ENCODE measurements at places on chromosomes 5 and 9.

GRCh38 chr5:137385064-137385463, 114.1 kb downstream of the SPOCK1 start:
- DNase-seq: no peak

DNA sequence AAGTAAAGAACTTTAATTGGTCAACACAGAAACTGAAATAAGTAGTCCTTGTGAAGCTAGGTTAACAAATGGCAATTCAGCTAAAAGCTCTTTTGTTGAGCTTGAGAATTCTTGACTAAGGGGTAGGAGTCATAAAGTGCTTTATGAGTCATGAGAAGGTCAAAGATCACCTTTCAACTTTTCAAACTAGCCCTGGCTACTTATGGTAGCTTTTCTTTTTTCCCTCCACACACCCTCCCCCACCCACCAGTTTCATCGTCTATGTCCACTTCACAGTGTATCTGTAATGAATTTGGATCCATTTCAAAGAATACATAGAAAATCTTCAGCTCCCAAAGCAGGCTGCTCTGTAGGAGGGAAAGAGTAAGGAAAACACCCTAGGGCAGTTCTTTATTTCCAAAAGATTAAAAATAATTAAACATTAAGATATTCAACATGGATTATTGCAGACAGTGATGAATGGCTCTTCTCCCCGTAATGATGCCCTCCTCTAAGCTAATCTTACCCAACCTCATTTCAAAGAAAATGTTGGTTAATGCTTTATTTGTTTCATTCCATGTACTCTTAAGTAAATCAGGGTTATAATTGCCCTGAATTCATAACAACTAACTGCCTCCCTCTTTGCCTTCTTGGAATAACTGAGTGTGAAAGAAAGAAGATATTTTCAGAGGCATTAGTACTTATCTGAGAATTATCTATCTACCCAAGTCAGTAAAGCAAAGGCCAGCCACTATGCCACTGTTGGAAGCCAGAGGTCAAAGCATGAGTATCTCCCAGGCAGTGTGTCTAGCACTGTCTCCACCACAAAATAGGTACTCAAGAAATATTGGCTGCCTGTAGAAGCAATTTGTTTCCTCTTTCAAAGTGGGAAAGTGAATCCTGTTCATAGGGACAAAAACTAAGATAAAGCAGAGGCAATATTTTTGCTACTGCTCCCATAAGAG, 290.6 kb downstream of the PIK3R1 start:
- DNase-seq: no peak

DNA sequence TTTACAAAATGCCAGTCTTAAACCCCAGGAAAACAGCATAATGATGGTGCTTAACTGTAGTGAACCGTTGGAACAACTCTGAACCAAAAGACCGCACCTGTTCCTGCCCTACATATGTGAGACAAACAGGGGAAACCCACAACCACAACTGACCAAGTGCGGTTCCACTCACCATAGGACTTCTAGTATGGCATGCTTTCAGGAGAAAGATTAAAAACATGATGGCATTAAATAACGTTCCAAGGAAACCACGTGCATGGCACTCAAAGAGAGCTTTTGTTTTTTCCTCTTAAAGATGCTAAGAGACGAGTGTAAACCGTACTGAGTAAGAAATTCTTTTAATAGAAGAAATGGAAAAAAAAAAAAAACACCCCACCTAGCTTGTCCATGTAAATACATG, 119.8 kb downstream of the SSBP2 start:
- DNase-seq: no peak

GRCh38 chr5:160787240-160787639, 64.8 kb downstream of the ATP10B start:
- peak; percentile 2 for DNase-seq

DNA sequence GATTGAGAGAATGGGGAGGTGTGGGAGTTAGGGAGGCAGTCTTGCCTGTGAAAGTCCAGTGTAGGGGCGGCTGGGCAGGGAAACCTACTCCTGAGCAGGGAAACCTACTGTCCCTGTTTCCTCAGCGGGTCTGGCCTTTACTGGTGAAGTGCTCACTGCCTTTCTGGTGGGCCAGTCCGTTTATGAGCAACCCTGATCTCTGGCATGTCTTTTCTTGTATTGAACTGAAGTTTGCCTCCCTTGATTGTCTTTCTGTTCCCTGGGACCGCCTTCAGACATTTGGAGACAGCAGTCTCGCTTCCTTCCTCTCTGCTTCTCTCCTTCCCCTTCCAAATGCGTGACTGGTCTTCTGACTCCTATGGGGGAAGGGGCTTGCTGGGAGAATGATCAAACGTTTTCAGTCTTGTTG, 2.9 kb downstream of the SNX18 start:
- DNase-seq: no peak

DNA sequence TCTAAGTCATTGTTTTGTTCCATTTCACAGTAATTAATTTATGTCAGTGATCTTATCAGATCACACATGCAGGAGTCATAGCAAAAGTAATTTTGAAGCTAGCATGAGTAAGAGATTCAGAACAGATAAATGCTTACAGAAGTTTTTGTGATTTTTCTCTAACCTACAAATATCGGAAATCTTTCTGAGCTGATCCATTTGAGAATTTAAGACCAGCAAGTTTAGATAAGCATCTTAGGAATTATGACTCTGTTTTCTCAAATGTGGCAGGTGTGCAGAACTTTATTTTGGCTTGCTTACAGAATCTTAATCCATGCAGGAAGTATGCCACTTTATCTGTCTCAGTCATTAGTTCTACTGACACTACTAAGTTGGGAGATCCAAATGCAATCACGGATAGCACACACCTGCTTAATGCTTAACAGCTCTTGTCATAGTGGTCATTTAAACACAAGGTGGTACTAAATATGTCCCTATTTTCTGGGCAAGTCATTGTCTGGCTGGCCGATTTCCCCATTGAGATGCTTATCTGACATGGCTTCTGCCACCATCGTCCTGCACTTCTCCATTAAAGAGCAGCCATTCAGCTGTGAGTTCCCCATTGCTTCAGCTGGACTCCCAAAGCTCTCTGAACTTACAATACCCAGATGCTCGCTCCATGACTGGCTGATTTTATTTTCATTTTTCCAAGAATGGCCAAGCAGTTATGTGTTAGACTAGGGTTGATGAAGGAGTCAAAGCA, 305.4 kb upstream of the NUDT12 start:
- no peak for DNase-seq

DNA sequence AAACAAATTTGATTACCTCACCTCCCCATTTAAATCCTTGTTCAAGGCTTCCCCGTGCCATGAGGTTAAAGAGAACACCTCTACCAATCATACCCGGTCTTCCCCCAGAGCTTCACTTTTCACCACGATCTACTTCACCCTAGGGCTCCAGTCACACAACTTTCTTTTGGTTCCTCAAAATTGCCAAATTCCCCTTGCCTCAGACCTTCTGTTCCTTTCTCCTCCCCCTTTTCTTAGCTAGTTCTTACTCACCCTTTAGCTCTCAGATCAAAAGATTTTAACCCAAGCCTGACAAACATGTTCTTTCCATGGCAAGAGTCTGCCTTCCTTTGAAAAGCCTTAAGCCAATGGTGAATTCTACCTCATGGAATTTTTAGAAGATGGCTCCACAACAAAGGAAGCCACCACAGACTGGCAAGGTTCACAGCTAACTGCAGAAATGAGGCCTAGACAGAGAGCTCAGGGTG, 56.7 kb downstream of the MAPKAP1 start:
- DNase-seq: no peak

GRCh38 chr5:31232273-31232888, 38.9 kb downstream of the CDH6 start:
- DNase-seq: no peak

DNA sequence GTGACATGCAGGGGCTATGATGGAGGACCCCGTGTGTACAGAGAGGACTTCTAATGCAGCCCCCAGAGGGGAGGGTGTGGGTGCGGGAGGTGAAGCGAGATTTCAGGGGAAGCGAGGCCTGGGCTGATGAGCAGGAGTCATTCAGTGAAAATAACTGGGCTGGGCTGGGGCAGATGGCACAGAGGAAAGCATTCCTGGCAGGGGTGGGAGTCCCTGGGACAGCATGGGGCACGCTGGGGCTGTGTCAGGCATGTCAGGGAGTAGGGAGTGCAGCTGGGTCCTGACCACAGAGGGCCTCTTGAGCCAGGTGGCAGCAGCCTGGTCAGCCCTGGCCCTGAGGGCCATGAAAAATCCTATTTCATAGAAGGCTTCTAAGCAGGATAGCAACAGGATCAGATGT, 36.6 kb downstream of the COL15A1 start:
- DNase-seq: no peak

DNA sequence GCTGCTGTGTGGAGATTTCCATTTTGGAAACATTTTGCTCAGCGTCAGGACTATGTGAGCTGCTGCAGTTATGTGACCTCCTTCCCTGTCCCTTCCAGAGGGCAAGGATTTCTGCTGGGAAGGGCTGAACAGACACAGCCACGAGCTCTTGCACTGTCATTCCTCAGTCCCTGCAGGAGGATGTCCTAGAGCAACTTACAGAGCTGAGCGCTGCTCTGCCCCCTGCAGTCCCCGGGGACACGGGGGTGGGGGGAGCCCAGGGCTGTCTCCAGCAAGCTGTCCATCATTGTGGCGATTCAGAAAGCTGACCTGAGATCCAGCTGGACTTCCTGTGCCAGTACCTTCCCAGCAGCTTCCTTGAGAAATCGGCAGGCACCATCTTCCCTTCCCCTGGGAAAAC, 28.0 kb upstream of the MAP1B start:
- DNase-seq: no peak

GRCh38 chr9:136220017-136220729, 15.2 kb upstream of the LHX3 start:
- no peak for DNase-seq

- no peak for DNase-seq
Measured at GRCh38 chr5:406041-406440, 36.9 kb upstream of the EXOC3 start.

DNA sequence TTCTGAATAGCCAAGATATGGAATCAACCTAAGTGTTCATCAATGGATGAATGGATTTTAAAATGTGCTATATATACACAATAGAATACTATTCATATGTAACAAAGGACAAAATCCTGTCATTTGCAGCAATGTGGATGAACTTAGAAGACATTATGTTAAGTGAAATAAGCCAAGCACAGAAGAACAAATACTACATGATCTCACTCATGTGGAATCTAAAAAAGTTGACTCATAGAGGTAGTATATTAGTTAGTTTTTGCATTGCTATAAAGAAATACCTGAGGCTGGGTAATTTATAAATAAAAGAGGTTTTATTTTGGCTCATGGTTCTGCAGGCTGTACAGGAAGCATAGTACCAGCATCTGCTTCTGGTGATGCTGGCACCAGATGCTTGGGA, 8.1 kb downstream of the CATSPER3 start:
- no peak for DNase-seq

DNA sequence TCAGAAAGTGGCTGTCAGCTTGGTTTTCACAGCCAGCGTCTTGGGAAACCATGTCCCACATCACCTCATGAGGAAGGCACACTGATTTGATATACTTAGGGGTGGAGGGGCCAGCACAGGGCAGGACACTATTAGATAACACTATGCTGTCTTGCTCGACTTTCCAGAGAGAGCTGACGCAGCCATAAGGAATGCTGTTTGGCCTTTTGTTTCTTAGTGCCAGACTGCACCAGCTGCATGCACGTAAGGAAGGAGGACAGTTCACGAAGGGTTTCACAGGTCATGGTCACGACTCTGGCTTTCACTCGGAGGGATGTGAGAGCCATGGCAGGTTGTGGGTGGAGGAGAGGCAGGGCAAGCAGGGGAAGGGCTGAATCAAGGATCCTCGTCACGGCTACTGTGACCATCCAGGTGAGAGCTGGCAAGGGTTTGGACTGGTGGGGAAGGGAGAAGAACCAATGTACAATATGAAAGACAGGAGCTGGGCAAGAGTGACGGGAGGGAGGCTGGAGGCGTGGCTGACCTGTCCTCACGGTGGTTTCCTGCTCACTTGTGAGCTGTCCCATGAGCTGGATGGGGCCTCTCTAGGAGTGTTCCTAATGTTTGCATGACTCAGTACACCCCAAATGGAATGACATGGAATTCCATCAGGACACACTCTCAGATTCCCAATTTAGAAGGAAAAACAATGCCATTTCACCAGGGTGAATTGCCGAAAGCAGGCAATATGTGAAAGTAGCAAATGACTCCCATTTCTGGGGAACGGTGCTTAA, 61.7 kb downstream of the OTULIN start:
- DNase-seq: no peak

GRCh38 chr5:35230038-35230611, at the start of gene PRLR:
Gene PRLR, minus strand, starts transcription at chr5:35230487. Its CDS starts 140,867 bp downstream, at chr5:35089620.
- no peak for DNase-seq

DNA sequence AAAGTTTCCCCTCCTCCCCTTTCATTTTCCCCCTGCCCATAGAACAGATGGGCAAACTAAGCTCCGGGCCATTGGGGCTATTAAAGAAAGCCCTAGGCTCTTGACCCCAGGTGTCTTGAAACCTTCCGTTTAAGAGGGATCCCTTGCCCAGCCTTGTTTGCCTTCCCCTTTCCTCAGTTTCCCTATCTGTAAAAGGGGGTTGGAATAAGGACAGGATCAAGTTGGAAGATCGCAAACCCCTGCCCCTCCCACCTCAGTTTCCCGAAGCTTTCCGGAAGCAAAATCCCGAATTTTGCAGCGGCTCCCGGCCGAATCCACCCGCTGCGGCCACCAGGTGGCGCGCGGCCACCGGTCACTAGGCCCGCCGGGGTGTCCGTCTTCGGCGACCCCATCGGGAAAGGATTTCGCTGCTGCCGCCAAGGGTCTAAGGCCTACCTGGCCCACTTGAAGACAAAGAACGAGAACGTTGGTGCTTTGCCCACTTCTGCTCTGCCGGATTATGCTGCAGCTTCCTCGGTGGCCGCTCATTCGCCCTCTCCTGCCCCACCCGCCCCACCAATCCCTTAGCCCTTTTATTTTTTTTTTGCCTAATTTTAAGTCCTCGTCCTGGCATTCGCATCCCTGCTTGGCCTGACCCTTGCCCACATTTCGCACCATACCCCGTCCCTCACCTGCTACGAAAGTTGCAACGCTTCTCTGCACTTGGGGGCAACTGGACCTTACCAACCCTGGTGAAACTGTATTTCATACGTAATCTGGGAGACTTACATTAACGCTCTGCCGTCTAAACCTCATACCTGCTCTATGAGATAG, 962 bp upstream of the NR6A1 start:
- DNase-seq: peak; percentile 54

DNA sequence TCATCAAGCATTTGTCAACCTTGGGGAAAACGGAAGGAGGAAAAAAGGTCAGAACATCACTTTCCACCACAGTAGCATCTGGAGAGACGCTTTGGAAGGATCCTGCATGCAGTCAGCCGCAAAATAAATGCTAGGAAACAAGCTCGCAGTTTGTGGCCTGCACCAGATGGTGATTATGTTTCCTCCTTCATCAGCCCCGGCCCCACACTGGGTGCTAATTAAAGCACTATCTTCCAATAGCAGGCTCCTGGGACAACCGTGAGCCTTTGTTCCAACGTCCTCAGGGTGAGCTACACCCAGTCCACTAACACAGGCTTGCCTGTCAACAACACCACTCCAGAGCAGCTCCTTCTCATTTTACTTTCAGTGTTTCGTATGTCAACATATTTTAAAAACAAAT, 64.0 kb downstream of the RNF130 start:
- no peak for DNase-seq

- DNase-seq: no peak
Measured at GRCh38 chr9:80922544-80922943, 766.8 kb downstream of the TLE1 start.

GRCh38 chr5:3886524-3887451, 291.2 kb downstream of the IRX1 start:
- DNase-seq: peak; percentile 3

GRCh38 chr9:122055701-122056100, 37.4 kb downstream of the TTLL11 start:
- no peak for DNase-seq

GRCh38 chr5:172776235-172776594, 5.2 kb upstream of the DUSP1 start:
- DNase-seq: no peak

GRCh38 chr9:2939368-2939767, 95.5 kb upstream of the PUM3 start:
- no peak for DNase-seq

Data from NCI-H1105 (cell line).